ENCODE measurements at places on chromosomes 7 and 10.

DNA sequence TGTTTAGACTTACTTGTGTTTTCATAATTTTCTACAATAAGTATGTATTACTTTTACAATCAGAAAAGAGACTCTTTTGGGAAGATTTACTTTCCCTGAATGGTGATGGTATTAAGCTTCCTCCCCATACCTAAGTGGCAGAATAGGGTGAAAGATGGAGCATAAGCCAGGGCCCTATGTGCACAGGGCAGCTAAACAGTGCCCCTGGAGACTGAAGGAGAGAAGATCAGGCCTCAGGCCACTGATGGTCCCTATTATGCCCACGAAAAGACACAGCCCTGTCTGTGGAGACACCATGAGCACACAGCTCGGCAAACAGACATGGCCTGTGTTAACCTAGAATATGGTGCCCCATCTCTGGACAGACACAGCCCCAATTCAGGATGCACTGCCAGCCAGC lies 139.4 kb downstream of the OAT start:
- no peak overlapping the region for H3K27ac ChIP-seq
- H3K27me3 ChIP-seq: no peaks in the 10 kb centered on the region
- DNase-seq: no peak
- H3K4me3 ChIP-seq: no peak overlapping the region
- H3K4me1 ChIP-seq: no peaks in the 10 kb centered on the region

GRCh38 chr10:22976534-22976933 lies 48.7 kb downstream of the ARMC3 start:
- H3K27me3 ChIP-seq: no peaks in the 10 kb centered on the region
- H3K4me3 ChIP-seq: no peak overlapping the region
- H3K36me3 ChIP-seq: no peaks in the 10 kb centered on the region
- no peaks in the 10 kb centered on the region for H3K4me1 ChIP-seq
- DNase-seq: no peak

- H3K36me3 ChIP-seq: no peaks in the 10 kb centered on the region
- no peak overlapping the region for H3K4me3 ChIP-seq
- H3K4me1 ChIP-seq: peaks cover 12% of the 10 kb centered on the region
- no peaks in the 10 kb centered on the region for H3K27me3 ChIP-seq
Measured at GRCh38 chr7:29879609-29880008, 73.3 kb downstream of the WIPF3 start.

DNA sequence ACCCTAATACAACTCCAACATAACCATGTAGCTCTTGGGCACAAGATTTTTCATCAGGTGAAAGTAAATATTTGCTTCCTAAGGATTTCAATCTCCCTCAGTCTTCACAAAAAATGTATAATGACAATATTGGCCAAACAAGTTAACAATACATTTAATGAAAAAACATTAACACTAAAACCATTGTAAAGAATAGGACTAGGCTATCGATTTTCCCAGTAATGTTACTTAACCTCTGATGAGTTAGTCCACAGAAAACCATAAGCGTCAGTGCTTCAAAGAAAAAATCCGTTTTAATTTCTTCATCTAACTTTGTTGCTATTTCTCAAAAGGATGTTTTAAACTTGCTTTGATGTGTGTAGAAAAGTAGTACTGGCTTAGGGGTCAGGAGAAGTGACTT lies 1.2 kb downstream of the ZNF33B start:
- peaks cover 14% of the 10 kb centered on the region for H3K4me1 ChIP-seq
- H3K27me3 ChIP-seq: no peaks in the 10 kb centered on the region
- no peak for DNase-seq
- peak overlapping the region; percentile 90 for H3K27ac ChIP-seq

DNA sequence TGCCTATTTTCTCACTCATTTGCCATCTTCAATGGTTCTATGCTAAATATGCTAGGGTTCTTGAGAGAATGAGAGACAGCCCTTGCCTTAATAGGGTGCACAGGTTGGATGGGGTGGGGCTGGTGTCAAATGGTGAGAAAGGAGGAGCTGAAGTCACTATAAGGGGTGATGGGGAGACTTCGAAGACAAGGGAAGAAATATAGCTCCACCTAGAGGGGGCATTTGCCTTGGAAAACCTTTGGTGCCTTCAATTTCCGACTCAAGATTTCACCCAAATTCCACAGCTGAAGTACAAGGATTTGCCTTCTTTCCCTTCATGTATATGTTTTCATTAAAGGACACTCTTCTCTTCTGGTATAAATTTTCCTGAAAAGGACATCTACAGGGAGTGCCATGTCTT lies 5.6 kb downstream of the PTN start:
- no peak for DNase-seq
- no peaks in the 10 kb centered on the region for H3K4me1 ChIP-seq
- H3K36me3 ChIP-seq: no peaks in the 10 kb centered on the region
- no peak overlapping the region for H3K27ac ChIP-seq
- no peaks in the 10 kb centered on the region for H3K27me3 ChIP-seq

DNA sequence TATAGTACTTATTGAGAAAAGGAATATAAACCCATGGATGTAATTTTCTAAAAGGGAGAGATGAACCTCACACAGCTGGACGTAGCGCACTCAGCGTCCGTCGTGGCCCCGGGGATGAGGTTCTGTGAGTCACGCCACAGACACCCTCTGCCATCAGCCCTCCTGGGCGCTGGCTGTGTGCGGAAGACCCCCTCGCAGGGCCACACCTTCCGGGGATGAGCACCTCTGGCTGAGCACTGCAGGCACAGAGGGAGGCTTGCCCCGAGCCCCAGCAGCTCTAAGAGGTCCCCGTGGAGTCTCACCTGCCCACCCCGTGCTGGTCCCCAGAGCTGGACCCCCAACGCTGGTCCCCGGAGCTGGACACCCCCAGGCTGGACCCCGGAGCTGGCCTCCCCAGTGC lies 215.8 kb downstream of the PTPRN2 start:
- H3K36me3 ChIP-seq: no peaks in the 10 kb centered on the region
- H3K4me3 ChIP-seq: no peak overlapping the region
- H3K4me1 ChIP-seq: no peaks in the 10 kb centered on the region
- no peak overlapping the region for H3K27ac ChIP-seq
- no peak for DNase-seq

Data from tibial nerve (tissue), 4 donors.